ENCODE measurements at places on chromosomes 11 and 22.

GRCh38 chr11:130388607-130389205 is 39.7 kb downstream of the ADAMTS8 start:
- no peak for DNase-seq

DNA sequence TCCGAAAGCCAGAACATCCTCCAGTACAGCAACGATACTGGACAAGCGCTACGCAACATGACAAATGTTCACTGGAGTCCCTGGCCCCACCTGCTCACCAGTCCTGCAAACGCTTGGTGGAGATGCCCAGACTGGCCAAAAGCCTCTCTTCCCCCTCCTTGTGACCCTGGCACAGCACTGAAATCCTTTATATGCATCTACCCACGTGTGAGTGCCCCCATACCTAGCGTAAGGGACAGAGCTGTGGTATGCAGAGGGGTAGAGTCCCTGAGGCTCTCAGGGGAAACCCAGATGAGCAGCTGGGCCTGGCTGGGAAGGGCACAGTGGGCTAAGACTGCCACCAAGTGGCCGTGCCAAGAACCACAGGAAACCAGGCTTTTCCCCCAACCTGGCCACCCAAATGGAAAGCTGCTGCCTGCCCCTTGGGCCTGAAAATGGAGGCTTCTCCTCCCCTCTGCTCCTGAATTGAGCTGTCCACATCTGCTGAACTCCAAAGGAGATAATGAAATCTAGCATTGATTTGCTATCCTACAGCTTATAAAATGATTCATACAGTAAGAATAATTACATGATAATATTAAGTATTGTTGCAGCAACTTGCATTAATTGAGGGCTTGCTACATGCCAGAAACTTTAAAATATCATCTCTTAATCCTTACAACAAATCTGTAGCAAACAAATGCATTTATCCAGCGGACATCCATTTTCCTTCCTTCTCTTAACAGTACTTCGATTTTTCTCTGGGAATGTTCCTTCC is 24.8 kb upstream of the TTC12 start:
- DNase-seq = peak; percentile 36

- no peak for DNase-seq
Measured at GRCh38 chr22:41775976-41776375, 24.5 kb upstream of the CCDC134 start.

DNA sequence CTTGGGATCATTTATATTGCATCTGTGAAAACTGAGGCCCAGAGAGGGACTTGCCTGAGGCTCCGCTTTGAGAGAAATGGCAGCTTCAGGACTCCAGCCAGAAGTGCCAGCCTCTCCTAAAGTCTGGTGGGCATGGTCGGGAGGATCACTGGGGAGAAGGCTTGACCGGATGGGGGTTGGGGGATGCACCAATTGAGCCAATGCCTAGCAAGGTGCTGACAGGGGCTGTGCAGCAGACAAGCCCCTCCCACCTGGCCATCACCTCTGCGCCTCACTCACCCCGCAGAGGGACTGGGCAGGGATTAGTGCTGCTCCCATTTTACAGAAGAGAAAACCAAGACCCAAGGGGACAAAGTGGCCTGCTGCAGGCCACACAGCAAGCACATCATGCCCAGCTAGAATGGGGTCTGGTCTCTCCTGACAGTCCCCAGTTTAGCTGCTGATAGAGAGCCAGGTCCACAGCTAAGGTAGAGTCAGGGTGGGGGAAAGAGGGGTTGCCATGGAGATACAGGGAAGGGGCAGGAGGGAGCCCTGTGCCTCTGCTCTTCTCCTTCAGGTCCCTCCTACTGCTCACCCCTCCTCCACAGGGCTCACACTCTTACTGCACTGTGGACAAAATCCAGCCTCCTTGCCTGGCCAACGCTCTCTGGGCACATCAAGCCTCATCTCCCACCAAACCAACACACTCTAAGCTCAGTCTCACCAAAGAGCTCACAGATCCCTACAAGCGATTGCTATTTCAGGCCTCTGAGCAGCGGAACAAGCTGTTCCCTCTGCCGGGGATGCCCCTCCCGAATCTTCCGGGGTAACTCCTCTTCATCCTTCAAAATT is 29.5 kb downstream of the TEF start:
- DNase-seq = peak; percentile 44

DNA sequence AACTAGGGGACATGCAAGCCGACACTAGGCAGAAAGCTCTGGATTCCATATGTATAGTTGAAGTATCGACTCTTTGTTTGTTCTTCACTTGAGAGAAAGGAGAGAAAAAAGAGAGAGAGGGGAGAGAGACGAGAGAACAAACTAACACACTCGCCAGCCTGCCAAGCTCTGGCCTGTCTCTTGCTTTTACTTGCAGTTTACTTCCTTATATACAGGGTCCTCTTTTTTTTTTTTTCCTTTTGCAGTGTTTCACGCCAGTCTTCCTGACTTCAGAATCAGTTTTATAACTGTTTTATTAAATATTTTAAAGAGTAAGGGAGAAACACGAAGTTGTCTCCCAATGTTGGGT is 19.9 kb downstream of the TEAD1 start:
- no peak for DNase-seq

DNA sequence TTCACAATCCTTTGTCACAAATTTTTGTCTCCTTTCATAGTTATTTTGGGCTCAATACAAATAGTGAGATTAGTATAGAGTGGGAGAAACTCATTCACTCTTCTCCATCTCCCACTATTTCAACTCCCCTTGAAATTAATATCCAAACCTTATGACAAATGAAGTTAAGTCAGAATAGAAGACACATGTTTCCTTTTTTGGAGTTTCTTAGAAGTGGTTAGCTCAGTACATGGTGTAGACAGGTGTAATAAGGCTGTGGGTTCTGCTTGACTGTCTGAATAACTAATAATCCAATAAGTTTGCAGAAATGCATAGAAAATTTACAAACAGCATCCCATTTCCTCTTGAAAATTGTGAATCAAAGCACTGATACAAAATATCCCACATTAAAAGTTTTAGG is 10.8 kb upstream of the HSPA8 start:
- no peak for DNase-seq

- DNase-seq = peak; percentile 34
Measured at GRCh38 chr11:88051396-88051795, 123.8 kb downstream of the RAB38 start.

DNA sequence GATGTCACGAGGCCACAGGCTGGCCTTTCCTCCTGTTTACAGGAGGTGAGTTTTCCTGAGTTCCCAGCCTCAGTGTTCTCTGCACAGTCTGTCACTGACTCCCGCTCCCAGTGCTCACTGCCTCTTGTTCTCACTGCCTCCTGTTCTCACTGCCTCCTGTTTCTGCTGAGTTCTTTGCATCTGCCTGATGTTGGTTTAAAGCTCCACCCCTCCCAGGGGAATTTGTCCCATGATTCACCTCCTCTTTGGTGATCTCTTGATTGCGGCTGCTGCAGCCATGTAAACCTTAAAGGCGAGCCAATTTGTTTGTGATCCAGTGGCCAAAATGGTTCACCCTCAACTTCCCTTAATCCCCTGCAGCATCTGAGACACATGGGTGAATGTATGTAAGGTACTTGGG is 6.0 kb upstream of the TUBA8 start:
- no peak for DNase-seq

DNA sequence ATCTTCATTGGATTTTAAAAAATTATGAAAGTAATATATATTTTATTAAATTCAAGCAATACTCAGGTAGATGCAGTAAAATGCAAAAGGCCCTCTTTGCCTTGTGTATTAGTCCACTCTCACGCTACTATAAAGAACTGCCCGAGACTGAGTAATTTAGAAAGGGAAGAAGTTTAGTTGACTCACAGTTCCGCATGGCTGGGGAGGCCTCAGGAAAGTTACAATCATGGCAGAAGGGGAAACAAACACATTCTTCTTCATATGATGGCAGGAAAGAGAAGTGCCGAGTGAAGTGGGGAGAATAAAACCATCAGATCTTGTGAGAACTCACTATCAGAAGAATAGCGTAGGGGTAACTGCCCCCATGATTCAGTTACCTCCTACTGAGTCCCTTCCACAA is 130.8 kb downstream of the HIPK3 start:
- DNase-seq = no peak

- no peak for DNase-seq
Measured at GRCh38 chr11:581752-582151, 5.5 kb downstream of the PHRF1 start.

DNA sequence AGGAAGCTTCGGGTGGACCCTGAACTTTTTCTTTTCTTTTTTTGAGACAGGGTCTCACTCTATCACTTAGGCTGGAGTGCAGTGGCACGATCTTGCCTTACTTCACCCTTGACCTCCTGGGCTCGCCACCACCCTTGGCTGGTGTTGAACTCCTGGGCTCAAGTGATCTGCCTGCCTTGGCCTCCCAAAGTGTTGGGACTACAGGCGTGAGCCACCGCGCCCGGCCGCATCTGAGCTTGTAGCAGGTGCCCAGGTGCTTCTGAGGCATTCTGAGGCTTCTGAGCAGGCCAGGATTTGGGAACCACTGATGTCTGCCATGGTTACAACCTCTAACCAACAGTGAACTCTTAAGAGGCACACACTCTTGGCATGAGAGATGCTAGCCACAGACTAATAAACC is 5.1 kb downstream of the USP35 start:
- no peak for DNase-seq

- DNase-seq = no peak
Measured at GRCh38 chr11:44728491-44728910, 1.7 kb downstream of the TSPAN18 start.

GRCh38 chr11:62444236-62444833 is 25.5 kb downstream of the SCGB1A1 start:
- DNase-seq = peak; percentile 40

DNA sequence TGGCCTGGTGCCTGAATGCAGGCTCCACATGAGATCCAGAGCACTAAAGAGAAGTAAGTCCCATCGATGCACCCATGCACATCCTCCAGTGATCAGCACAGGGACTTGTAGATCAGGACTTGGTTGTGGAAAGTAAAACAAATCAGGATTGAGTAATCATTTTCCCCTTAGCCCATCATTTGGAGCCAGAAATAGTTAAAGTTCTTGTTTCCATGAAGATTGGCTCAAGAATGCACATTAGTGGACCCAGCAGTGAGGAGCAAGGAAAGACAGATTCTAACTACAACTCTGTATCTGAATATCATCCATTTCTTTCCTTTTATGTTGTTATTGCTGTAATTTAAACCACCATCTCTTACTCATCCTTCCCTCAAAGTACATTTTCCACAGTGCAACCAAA is 19.1 kb downstream of the CCDC83 start:
- peak; percentile 21 for DNase-seq

GRCh38 chr11:127017482-127017881 is 16.9 kb upstream of the KIRREL3 start:
- peak; percentile 14 for DNase-seq

DNA sequence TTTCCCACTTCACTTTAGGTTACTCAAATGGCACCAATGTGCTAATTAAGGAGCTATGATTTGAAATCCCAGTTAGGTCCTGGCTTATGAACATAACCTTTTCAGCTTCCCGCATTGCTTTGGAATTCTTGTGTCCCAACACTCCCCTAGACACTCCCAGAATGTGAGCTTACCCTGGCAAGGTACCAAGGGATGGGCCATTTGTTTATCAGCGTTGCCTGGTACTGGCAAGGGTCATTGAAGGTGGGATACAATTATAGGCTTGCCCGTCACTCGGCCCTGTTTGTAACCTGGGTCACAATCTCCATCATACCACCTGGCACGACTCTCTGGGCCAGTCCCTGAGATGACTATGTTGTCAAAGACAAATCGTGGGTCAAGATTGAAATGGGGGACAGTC is 5.4 kb downstream of the CSRP3 start:
- no peak for DNase-seq

DNA sequence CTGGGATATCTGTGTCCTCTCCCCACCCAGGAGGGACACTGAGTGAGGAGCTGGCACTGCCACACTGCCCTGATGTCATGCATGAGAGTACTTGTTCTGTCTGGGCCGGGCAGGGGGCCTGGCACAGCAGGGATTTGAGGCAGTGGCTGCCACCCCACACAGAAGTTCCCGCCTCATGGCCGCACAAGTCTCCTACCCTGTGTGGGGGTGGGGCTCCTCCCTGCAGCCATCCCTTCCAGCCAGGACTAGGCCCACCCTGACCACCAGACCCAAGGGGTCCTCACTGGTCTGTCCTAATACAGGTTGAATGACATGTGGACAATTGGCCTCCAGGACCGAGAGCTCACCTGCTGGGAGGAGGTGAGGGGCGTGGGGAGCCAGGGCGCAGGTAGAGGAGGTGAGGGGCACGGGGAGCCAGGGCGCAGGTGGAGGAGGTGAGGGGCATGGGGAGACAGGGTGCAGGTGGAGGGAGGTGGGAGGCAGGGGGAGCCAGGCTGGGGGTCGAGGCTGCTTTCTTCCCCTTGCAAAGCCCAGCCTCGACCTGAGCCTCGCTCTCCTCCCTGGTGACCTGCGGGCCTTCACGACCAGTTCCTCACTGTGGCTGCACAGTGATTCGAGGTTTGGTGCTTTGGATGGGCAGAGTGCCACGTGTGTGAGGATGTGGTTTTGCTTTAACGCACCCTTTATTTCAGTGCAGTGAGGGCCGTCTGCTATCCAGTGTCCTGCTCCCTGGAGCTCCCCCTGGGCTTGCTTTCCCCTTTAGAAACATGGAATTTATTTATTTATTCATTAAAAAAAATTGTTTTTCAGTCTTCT is 7.4 kb downstream of the LZTR1 start:
- no peak for DNase-seq

- no peak for DNase-seq
Measured at GRCh38 chr11:47184711-47185304, 1.4 kb downstream of the PACSIN3 start.

- peak; percentile 70 for DNase-seq
Measured at GRCh38 chr22:20205964-20206708, 55.3 kb upstream of the CCDC188 start.

- no peak for DNase-seq
Measured at GRCh38 chr11:426851-427250, 12.1 kb upstream of the SIGIRR start.

DNA sequence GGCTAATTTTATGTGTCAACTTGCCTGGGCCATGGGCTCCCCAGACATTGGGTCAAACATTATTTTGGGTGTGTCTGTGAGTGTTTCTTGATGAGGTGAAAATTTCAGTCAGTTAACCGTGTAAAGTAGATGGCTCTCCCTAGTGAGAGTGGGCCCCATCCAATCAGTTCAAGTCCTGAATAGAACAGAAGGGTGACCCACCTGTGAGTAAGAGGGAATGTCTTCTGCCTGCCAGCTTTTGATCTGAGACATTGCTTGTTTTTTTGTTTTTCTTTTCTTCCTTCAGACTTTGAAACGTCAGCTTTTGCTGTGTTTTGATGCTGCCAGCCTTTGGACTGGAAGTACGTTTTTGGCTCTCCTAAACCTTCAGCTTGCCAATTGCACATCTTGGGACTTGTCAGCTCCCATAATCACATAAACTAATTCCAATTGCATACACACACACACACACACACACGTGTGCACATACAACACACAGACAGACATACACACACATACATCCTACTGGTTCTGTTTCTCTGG is 300.1 kb downstream of the CNTN5 start:
- DNase-seq = no peak

- no peak for DNase-seq
Measured at GRCh38 chr22:48845356-48845936, 982.2 kb downstream of the BRD1 start.

DNA sequence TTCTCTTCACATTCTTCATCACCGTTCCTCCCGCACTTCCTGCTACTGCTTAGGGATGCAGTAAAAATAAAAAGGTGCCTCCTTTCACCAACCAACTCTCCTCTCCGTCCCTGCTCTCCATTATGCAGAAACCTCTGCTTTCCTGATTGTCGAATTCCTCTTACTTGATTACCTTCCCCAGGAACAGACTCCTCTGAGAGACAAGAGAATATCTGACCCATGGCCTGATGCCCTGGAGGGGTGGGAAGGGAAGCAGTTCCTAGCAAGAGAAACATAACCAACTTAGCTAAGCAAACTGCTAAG is 80.9 kb downstream of the TRIM29 start:
- no peak for DNase-seq

- no peak for DNase-seq
Measured at GRCh38 chr22:39731881-39732555, 161.5 kb downstream of the CACNA1I start.

All from amniotic epithelial cell (primary cell).